ENCODE measurements at places on chromosomes 13 and 19.

GRCh38 chr19:4971816-4972495 lies 3.0 kb downstream of the KDM4B start:
- no peak for DNase-seq

DNA sequence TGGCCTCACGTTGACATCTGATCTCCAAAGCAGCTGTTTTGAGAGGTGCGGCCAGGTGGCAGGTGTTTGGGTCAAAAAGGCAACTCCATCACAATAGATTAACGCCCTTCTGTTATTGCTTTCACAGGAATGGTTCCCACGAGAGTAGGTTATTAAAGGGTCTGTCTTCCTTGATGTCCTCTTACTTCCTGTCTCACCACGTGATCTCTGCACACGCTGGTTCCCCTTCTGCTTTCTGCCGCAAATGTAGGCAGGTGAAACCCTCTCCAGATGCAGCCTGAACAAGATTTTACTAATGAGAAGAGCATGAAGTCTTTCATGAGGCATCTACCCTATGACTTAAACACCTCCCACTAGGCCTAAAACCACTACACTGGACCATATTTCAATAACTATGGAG lies 22.8 kb upstream of the ZNF564 start:
- DNase-seq = no peak

DNA sequence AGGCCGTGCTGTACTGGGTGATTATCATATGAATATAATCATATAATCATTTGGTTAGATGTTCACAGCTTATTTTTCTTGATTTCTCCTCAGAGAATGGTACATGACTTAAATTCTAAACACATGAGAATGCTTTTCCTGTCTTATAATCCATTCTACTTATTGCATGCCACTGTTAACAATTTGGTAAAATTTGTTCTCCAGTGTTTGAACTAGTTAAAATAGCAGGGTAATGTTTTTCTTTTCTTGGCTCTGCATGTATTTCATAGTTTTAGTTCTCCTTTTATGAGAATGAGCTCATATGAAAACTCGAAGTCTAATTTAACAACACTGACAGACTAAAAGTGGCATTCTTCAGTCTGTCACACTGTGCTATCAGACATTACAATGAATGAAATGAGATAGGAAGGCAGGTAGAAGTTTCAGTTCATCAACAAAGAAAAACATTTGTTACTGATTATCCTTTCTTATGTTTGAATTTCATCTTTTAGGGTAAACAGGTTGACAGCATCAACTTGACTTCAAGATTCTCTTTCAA lies 10.2 kb downstream of the SPRYD7 start:
- no peak for DNase-seq

GRCh38 chr19:13784731-13785452 lies 10.4 kb upstream of the ZSWIM4 start:
- peak; percentile 86 for DNase-seq

- DNase-seq = peak; percentile 33
Observed at GRCh38 chr19:33671211-33671610, 49.5 kb downstream of the CHST8 start.

GRCh38 chr19:16847430-16847829 lies 18.2 kb downstream of the SIN3B start:
- no peak for DNase-seq

DNA sequence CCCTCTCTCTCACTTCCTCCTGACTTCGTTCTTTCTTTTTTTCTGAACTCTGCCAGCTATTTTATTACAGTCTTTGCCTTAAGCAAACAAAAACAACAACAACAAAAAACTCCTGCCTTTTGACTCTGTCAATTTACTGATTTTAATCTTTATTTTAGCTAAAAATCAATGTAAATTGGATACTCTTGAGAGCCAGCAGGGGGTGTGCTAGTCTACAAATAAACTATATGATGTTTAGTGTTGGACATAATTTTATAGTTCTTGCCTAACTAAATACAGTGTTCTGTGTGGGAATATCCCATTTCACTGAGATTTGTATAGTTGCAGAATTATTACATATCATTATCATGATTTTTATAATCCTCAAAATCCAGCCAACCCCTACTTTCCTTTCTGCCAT lies 1199.9 kb upstream of the SPRY2 start:
- no peak for DNase-seq

DNA sequence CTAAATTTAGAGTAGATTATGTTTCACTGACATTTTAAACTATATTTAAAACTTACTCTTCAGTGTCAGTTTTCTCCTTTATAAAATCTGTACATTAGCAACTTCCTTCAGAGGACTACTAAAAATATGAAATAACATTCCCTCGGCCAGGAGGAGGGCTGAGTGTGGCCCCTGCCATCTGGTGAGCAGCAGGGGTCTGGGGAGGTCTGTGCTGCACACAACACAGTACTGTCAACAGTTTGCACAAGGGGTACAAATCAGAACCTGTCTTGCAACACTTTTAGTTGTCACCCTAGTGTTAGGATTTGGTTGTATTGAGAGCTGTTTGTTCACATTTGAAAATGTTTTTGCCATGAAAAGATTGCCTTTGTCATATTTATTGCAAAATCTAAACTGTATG lies 48.9 kb downstream of the TPP2 start:
- no peak for DNase-seq

- DNase-seq = no peak
Observed at GRCh38 chr19:19591133-19591825, 27.2 kb downstream of the PBX4 start.

- no peak for DNase-seq
Observed at GRCh38 chr19:35329323-35329722, 336 bp downstream of the CD22 start.

- no peak for DNase-seq
Observed at GRCh38 chr19:17352608-17353280, 15.4 kb downstream of the GTPBP3 start.

DNA sequence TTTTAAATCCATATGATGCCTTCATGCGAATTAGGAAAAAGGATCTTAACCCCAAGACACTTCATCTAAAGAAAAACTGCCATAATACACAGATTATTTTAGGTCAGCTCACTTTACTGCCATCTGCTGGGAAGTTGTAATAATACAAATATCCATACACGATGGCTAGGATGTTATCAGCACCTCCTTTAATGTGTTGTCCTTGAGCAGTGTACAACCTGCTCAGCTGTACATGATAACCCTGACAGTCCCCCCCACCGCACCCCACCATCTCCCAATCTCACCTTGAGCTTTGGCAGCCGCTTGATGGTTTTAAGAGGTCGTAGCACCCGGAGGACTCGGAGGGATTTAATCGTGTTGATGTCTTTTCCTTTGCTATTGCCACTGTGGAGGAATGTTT lies 112.2 kb downstream of the IER2 start:
- no peak for DNase-seq

- DNase-seq = peak; percentile 21
Observed at GRCh38 chr19:30656520-30657100, 284.4 kb downstream of the ZNF536 start.

GRCh38 chr13:91389186-91389585 lies 9.2 kb upstream of the GPC5 start:
- no peak for DNase-seq

DNA sequence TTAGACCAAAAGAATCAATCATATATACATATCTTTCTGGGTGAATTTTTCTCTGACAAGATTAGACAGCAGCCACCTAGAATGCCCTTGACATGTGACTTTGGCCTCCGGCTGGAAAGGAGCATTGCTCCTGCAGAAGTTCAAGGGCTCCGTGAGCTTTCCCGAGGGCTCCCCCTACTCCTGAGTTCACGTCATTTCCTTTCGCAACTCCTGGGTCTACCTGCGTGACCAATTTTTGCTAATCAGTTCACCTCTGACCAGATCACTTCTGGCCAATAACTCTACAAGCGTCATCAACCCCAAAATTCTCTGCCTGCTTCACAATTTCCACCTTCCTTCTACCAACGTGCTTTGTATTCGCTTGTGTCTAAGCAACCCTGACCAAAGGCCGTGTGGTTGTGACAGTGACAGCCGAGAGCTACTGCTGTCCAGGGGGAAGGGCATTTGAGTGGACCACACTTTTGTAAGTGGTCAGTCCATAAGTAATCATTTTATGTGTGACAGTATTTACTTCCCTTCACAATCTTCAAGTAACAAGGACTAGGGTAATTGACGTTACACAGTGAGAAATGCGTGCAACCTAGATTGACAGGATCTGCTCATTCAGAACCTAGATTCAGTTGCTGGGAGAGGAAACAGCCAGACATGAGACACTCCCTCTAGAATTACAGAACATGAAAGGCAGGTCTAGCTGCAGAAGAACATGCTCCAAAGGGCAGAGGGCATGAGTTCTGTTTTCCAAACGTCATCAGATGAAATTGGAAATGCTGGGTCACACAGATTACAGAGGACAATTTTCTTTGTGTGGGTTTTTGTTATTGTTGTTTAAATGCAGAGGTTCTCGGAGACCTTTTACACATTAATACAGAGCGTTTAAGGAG lies 145.9 kb upstream of the SPACA7 start:
- DNase-seq = no peak

DNA sequence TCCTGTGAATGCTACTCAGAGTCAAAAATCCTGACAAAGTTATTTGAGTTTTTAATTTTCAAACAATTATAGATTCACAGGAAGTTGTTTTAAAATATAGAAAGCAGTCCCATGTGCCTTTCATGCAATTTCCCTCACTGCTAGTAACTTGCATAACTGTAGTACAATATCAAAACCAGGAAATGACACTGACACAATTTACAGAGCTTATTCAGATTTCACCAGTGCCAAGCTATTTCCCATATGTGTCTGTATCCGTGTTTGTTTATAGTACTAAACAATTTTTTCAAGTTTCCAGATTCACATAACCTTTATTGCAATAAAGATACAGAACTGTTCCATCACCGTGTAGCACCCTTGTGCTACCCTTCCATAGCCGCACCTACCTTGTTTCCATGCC lies 934.6 kb downstream of the PCDH17 start:
- DNase-seq = no peak

DNA sequence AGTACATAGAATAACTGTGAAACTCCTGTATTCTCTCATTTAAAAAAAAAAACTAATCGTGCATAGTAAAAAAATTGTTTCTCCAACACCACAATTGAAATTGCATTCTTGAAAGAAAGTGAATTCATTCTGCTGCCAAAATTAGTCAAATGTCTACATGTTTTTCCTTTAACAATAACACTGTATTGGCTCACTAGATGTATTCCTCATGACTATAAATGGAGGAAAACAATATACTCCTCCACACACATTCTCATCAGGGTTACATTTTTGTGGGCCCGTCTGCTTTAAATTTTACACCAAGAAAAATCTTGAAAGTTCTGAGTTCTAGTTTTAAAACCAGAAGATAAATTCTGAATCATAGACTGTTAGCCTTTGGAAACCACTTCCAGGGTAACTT lies 233.6 kb downstream of the KLF12 start:
- no peak for DNase-seq

- no peak for DNase-seq
Observed at GRCh38 chr13:44719857-44720671, 143.9 kb upstream of the TSC22D1 start.

DNA sequence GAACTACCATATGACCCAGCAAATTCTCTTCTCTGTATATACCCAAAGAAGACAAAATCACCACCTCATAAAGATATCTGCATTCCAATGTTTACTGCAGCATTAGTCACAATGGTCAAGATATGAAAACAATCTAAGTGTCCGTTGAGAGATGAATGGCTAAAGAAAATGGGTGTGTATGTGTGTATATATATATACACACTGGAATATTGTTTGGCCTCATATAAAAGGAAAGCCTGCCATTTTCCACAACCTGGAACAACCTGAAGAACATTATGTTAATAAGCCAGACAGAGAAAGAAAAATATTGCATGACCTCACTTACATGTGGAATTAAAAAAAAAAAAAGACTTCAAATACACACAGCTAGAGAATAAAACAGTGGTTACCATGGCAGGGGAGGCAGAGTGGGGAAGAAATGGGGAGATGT lies 29.5 kb upstream of the RBM26 start:
- no peak for DNase-seq

DNA sequence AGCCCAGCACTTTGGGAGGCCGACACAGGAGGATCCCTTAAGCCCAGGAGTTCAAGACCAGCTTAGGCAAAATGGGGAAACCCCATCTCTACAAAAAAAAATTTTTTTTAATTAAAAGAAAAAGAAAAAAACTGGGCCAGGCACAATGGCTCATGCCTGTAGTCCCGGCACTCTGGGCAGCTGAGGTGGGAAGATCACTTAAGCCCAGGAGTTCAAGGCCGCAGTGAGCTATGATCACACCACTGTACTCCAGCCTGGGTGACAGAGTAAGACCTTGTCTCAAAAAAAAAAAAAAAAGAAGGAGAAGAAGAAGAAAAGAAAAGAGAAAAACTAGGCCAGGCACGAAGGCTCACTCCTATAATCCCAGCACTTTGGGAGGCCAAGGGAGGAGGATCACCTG lies 4.3 kb downstream of the ELL start:
- DNase-seq = no peak

DNA sequence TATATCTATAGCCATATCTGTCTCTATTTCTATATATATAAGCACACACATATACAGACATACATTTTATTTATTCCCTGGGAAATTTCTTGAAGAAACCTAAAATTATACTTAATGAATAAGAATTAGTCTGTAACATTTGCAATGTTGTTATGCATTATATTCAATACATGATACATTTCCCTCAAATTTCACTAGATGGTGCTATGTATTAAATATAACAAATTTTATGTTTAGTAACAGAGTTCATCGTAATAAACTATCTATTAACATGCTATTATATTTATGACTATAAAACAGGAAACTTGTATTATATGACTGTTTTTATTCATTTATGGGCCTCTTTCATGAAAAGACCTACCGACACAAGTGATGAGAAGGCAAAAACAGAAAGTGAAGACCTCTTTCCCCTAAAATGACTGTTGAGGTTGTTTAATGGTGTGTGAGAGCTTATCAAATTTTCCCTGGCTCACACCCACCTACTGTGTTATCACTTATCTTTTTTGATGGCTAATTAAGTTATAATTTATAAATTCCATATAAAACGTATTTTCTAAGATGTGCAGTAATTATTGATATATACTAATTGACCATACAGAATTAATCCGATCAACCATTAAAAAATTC lies 881.9 kb downstream of the SLITRK6 start:
- no peak for DNase-seq

DNA sequence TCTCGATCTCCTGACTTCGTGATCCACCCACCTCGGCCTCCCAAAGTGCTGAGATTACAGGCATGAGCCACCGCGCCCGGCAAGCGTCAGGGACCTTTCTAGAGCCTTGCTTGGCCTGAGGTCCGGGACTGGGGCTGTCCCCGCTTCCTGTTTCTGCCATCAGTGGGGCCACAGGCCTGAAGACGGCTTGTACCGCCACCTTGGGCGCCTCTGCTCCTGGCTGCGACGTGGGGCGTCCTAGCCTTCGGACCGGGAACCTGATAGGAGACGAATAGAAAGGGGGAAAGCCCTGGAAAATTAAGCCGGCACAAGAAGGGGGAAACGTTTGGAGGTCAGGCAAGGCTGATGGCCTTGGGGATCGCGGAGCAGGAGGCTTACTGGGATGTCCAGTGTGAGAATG lies 35.1 kb downstream of the RNF6 start:
- no peak for DNase-seq

GRCh38 chr13:35278917-35279316 lies 197.6 kb downstream of the MAB21L1 start:
- DNase-seq = no peak

- no peak for DNase-seq
Observed at GRCh38 chr13:97328222-97328790, 105.7 kb upstream of the RAP2A start.

- no peak for DNase-seq
Observed at GRCh38 chr13:32233062-32233461, 82.1 kb downstream of the ZAR1L start.

Measured in coronary artery (tissue), 2 donors.